AML-193 (cell line): ENCODE measurements at places on chromosomes 7 and 10.

GRCh38 chr7:28621369-28621841 is 209.1 kb downstream of the CREB5 start:
- DNase-seq, result no peak

GRCh38 chr10:116704926-116705325 is 37.4 kb downstream of the HSPA12A start:
- no peak for DNase-seq

GRCh38 chr10:78416031-78417011 is 382.7 kb downstream of the RPS24 start:
- DNase-seq, result no peak

- no peak for DNase-seq
Measured at GRCh38 chr7:141685285-141686023, 16.5 kb downstream of the DENND11 start.

DNA sequence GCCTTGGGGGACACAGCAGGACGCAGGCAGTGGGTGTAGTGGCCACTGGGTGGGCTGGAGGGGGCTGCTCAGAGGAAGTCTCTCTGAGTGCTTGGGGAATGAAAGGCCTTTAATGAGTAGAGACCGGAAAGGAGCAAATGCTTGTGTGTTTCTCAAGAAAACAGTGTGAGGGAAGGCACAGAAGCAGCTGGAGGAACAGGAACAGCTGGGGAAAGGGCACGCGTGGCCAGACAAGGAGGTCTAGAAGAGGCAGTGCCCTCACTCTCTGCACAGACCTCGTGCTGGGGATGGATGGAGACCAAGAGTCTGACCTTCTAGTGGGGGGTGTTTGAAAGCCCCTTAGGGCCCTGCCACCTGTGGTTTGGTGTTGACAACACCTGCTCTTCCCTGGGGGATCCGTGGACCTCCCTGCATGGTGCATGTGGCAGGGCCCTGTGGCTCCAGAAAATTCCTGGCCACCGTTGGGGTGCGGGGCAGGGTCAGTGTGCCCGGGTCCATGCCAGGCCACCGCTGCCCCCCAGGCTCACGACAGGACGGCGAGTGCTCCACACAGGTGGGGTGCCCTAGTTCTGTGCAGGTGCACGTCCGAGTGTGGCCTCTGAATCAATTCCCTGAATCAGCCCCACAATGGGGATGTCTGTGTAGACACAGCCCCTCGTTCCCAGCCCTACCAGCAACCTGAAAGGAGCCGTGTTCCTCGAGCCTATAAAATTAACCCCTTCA is 25.9 kb upstream of the FAM20C start:
- DNase-seq, result no peak

- DNase-seq, result no peak
Measured at GRCh38 chr10:45422207-45422865, 48.3 kb downstream of the ALOX5 start.

GRCh38 chr7:155058896-155059295 is 11.2 kb upstream of the HTR5A start:
- DNase-seq, result no peak

DNA sequence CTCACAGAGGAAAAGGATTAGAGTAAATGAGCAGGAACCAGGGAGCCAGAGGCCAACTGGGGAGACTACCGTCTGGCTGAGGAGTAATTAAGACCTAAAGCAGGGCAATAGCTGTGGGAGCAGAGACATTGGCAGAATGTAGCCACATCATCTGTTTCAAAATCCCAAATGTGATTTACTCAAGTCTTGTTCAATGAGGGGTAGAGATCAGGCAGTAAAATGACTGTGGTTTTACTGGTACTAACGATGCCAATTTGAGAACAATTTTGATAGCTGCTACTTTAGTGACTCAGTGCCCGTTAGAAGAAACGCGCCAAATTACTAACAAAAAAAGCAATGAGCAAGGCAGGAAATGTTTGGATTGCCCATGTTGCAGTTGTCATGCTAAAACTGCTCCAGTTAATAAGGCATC is 12.7 kb upstream of the MIOS start:
- no peak for DNase-seq

- no peak for DNase-seq
Measured at GRCh38 chr7:137001041-137001440, 132.6 kb downstream of the CHRM2 start.

GRCh38 chr10:132407243-132407746 is 10.3 kb downstream of the PWWP2B start:
- no peak for DNase-seq

GRCh38 chr10:33734393-33735155 is 400.1 kb upstream of the NRP1 start:
- no peak for DNase-seq

DNA sequence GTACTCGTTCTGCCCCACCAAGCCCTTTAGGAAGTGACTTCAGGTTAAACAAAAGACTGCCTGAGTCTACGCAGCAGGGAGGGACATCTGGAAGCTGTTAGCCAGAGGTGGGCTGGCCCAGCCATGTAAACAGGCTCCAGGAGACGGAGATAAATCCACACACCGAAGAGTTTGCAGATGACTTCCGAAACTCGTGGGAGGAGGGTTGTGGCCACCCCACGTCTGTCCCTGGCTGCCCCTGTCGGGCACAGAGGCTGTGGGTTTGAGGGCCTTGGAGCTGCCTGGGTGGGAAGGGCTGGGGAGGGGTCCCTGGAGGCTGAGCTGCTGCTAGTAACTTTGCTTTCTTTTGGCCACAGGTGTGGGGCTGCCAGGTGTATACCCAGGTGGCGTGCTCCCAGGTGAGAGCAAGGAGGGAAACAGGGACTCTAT is 15.6 kb downstream of the ELN start:
- DNase-seq, result no peak

DNA sequence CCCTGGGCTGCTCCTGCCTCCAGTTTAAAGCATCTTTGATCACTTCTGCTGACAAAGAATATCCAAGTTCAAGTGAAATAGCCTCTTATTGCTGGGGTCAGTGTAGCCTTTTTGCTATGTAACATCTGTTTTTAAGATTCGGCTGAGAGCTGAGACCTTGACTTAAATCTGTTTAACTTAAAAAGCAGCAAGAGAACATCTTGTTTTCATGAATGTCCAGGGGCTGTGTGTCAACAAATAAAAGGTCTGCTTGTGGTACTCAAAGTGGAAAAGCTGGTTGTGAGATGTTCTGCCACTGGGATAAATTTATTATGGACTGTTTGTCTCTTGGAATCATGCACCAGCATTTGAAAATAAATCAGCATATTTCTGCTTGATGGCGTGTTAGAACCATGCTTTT is 73.2 kb downstream of the CALD1 start:
- DNase-seq, result no peak

DNA sequence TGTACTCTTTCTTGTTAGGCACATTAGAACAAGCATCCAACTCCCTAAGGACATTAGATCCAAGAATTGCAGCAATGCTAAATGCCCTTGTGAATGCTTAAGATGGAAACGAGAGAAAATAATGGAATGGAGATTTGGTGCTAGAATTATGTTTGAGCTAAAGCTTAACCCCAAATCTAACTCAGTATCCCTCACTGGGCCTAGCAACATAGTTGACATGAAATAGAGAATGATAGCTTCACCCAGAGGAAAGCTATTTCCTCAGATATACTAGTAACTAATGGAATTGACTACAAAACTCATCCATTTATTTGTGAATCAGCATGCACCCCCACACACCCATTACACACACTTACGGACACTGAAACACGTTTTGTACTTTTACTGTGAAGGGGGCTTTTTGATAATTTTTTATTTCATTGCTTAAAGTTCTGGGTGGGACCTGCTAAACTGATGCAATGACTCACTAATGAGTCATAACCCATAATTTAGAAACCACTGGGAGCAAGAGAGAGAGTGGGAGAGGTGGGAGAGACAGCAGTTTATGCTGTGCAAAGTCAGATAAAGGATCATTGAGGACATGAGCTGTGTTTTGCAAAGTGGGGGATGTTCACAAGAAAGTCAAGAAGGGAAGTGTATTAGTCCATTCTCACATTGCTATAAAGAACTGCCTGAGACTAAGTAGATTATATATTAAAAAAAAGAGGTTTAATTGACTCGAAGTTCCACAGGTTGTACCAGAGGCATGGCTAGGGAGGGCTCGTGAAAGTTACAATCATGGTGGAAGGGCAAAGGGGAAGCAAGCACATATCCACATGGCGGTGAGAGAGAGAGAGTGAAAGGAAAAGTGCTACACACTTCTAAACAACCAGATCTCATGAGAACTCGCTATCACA is 382.7 kb downstream of the SFMBT2 start:
- DNase-seq, result peak; percentile 21

GRCh38 chr10:43961523-43962345 is 313.1 kb upstream of the ZNF32 start:
- DNase-seq, result no peak

DNA sequence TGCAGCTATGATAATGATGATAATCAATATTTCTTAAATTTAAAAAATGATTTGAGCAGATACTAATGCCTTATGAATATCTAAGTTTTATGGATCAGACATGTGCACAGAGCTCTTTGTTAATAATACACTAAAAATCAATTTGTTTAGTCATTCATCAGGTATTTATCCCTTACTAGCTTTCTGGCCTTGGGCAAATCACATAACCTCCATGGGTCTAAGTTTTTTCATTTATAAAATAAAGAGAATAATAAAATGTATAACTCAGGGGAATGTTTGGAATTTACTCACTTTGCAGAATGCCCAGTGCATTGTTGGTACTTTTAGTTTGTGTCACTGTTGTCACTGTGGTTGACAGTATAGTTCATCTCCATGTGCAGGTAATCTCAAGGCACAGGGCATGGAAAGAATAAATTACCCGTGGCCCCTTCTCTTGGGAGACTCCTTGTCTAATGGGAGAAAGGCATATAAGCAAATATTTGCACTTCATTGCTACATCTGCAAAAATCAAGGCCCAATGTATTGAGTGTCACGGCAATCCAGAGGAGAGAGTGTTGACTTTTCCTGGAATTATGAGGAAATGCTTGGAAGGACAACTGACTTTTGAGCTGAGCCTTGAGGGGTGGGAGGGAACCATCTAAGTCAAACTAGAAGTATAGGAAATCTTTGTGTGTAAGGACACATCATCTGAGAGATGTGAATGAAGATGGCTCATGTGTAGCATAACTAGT is 64.7 kb upstream of the CTTNBP2 start:
- DNase-seq, result no peak

DNA sequence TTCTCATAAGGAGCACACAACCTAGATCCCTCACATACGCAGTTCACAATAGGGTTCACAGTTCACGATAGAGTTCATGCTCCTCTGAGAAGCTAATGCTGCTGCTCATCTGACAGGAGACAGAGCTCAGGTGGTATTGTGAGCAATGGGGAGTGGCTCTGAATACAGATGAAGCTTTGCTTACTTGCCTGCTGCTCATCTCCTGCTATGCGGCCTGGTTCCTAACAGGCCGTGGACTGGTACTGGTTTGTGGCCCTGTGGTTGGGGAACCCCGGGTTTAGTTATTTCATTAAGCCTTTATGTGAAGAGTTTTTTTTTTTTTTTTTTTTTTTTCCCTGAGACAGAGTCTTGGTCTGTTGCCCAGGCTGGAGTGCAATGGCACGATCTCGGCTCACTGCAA is 19.4 kb downstream of the SLK start:
- DNase-seq, result no peak

GRCh38 chr10:48684792-48685623 is at the start of gene WDFY4:
WDFY4 (plus strand) TSS chr10:48684873; CDS start chr10:48709733, 24,860 bp downstream.
- peak; percentile 67 for DNase-seq

DNA sequence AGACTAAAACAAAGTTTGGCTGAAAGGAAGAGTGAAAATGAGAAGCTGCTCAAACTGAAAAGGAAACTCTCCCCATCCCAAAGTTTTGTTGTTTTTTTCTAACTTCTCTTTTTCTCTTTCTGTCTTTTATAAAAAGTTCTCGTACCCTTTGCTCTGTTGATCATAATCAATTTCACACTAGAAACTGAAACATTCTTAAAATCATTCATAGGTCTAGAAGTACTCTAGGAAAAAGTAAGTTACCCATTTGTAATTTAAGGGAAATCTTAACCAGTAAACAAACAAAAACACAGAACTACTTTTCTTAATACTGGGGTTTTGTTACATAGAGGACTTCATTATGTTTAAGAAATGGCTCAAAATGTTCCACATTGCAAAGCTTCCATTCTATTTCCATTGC is 339.8 kb downstream of the SEMA3D start:
- no peak for DNase-seq

- no peak for DNase-seq
Measured at GRCh38 chr7:6640246-6640721, 3.2 kb downstream of the ZNF316 start.

DNA sequence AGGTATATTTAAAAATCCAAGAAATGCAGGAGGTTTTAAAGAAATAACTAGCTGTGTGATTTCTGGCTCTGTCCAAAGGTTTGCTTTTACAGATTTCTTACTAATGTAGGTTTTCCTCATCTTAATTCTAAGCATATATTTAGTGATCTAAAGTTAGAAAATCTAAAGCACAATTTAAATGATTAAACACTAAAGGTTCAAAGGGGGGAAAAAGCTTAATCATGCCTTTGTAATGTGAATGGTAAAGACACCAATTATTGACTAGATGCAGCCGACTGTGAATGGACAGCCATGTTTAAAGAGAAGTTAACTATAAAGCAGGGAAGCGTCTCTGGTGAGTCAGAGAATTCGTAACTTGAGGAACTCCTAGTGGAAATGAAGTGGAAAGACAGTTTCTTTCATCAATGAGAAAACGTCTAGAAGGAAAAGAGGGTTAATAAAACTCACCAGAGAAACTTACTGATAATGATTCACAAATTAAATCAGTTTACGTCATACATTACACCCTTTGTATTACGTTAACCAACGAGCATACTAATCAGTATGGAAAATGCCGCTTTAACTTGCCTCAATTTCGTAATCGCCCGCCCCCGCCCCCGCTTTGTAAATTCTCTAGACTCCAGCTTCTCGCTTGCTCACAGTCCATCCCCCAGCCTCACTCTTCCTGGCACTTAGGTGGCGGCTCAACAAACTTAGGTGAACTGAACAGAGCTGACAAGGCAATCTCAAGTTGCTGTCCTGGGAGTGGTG is 1.1 kb upstream of the HBP1 start:
- peak; percentile 85 for DNase-seq

- DNase-seq, result peak; percentile 89
Measured at GRCh38 chr7:139095194-139095659, 14.3 kb downstream of the ZC3HAV1 start.

DNA sequence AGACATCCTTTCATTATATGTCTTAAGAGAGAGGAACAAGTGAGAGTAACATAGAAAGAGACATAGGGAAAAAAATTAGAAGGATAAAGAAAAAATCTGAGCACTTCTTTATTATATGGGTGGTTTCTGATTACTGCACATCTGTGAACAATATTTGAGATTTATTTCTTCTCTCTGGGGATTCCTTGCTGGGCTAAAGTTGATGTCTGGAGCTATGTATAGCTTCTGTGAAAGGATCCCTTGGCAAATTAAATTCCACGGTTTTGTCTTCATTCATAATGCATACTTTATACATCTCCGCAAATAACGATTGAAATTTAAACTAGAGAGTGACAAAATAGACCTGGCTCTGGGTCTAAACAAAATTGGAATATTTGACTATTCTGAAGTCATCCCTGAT is 232.2 kb upstream of the CTBP2 start:
- DNase-seq, result no peak

DNA sequence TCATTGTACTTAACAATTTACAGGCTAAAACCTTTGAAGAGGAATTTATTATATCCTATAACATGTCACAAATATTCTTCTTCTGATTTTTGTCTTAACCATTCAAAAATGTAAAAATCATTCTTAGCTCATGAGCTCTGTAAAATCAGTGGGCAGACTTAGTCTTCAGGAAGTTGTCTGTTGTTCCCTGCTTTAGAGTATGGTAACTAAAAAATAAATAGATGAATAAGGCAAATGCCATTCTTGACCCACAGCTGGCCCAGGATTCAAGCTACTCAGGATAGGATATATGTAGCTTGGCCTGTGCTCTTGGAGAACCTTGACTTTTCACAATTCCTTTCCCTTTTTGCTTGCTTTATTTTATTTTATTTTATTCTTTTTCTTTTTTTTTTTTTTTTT is 51.5 kb downstream of the LRRC4 start:
- no peak for DNase-seq
